ENCODE measurements at places on chromosomes 7 and 10.
A peak's percentile ranks its signal among the peaks of the same experiment; 100 is the strongest.

GRCh38 chr7:145919712-145920111, 196.9 kb upstream of the CNTNAP2 start:
- DNase-seq = no peak

GRCh38 chr7:69115788-69116187, 482.5 kb upstream of the AUTS2 start:
- peak; percentile 22 for DNase-seq

- peak; percentile 17 for DNase-seq
Observed at GRCh38 chr10:110275128-110275729, 29.5 kb downstream of the SMNDC1 start.

DNA sequence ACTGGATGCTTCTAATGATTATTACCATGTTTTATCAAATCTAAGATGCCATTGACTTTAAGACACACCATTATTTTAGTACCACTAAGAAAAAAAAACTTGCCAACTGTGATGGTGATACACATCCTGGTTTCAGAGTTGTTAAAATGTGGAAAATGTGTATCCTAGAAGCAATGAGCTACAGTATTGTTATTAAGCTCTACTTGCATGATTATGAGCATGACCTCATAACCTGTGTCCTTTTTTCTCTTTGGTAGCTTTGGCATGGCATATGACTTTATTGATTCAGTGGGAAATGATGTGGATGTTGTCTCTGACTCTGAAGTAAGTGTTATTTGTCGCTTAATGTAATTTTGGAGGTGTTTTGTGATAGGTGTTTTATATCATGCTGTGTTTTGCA, 3.3 kb downstream of the EDRF1 start:
- no peak for DNase-seq
